ENCODE measurements at places on chromosomes 4 and X.

GRCh38 chr4:57989430-57989829 is 879.2 kb upstream of the IGFBP7 start:
- DNase-seq, result no peak

GRCh38 chr4:128347175-128347868 is 59.7 kb upstream of the PGRMC2 start:
- DNase-seq, result no peak

GRCh38 chrX:43313035-43313434 is 343.1 kb upstream of the MAOA start:
- DNase-seq, result no peak

DNA sequence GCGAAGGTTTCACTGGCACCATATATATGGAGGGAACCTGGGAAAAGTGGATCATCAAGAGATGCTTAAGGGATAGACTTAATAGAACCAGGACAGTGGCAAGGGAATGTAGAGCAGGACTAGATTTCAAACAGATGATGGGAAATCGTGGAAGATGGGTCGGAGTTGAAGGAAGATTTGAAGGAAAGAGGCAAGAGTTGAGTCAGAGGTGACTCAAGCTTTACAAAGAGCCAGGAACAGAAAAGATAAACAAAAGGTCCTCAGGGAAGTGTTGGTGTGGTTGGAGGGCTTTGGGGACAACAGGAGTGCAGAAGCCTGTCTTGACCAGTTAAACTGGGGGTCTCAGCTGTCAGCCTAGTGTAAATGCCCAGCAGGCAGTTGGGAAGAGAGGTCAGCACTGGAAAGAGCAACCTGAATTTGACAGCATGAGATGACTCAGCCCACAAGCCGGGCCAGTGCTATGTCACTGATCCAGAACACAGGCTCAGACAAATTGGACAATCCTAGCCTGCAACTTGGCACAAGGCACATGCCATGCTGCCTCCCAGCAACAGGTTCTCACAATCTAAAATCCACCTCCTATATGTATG is 230.5 kb downstream of the IDS start:
- DNase-seq, result no peak
